ENCODE measurements at places on chromosomes 7 and 10.

- no peak for DNase-seq
Observed at GRCh38 chr10:31678575-31679516, 249.8 kb downstream of the ARHGAP12 start.

DNA sequence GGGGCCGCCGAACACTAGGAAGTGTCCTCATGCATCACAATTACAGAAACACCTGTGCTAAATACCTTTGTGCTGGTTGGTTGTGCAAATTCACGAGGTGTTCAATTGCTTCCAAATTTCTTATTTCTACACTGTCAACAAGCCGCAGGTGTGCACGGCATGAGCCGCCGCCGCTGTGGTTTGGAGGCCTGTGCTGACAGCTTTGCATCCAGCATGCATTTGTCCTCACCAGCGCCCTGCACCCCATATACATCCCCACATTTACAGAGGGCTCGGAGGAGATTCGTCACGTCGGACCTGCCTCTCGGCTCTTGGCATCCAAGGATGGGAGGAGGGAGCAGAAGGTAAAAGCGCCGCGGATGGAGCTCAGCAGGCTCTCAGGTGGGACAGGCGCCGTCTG, 305.3 kb upstream of the MKI67 start:
- no peak for DNase-seq

GRCh38 chr10:129808092-129808983, 155.7 kb downstream of the EBF3 start:
- no peak for DNase-seq

GRCh38 chr7:27395626-27396025, 153.0 kb downstream of the EVX1 start:
- DNase-seq = no peak

DNA sequence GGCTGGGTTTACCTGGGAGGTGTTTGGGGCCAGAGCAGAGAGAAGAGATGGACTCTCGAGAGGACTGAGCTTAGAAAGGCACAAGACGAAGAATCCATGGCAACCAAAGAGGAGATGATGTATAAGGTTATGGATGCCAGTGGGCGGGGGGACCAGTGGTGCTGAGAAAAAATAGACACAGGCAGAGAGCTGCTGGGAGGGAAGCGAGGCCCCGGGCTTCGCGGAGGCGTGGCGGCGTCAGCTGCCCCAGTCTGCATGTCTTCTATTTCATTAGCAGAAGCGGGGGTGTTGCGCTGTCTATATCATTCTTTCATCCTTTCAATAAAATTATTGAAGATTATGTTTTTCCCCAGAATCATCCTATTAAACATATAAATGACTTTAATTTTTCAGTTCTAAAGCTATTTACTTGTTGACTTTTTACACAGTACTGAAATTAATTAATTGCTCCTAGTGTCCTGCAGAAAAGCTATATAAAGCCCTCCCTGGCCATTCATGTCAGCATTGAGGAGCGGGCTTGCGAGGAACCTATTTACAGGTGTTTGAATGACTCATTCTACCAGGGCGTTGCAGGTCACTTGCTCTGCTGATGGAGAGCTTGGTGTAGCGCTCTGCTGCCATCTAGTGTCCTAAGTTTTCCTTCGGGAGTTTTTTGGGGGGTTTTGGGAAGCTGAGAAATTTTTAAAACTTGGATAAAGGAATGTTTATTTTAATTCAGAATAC, 42.9 kb upstream of the BHLHA15 start:
- DNase-seq = peak; percentile 21

DNA sequence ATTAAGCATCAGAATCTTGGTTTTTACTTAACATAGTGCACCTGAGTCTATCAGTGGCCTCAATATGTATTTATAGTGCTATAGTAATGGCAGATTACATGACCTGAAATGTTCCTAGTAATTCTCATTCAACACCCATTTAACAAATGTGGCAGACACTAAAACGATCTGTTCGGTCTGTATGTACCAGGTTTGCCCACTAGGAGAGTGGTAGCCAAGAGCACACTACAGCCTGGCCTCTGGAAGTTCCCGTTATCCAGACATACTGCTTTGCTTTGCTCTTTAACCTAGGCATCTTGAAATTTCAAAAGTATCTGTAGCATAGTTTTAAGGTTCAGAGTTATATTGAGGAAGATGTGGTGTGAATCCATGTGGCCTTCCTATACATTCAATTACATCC, 395.7 kb upstream of the NRG3 start:
- DNase-seq = no peak

GRCh38 chr10:11562888-11563287, 48.6 kb downstream of the USP6NL start:
- no peak for DNase-seq

DNA sequence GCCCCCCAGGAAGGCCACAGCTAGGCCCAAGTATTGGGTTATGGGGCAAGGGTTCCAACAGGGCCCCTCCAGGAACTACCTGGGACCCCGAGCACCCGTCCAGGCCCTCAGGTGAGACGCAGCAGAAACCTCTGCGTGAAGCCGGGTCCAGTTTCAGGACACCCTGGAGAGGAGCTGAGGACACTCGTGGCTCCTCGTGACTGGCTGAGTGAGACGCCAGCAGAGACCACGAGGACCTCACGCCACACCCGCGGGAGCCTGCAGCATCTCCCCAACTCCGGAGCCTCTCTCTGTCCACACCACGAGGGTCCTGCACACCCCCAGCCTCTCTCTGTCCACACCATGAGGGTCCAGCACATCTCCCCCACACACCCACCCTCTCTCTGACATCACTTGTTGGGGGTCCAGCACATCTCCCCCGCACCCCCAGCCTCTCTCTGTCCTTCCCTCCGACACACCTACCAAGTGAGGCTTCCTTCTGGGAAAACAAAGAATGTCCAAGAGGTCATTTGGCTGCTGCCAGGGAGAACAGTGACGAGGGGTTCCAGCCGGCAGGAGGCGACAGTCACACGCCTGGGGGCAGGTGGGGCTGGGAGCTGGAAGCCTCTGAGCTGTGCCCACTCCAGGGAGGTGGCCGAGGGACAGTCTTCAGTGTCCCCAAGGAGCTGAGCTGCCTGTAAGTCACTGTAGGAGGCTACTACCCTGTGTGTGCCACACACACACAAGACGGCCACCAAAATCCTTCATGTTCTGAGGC, 46.1 kb upstream of the PPP2R2D start:
- DNase-seq = no peak

- no peak for DNase-seq
Observed at GRCh38 chr10:28985137-28985885, 303.6 kb upstream of the LYZL1 start.

DNA sequence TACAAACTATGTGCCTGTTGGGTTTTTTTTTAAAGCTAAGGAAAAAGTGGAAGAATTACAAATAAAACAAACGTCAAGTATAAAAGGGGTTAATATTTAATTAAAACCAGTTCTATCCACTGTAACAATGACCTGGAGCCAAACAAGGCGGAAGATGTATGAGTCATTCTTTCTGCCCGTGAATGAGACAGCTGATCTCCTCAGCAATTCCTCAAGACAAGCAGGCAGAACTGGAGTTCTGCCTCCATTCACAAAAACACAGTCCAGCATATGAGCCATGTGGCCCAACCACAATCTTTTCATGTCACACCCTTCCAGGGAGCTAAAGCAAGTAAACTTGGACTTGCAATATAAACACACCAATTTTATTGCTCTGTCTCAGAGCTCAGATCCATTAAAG, 8.4 kb downstream of the ETV1 start:
- no peak for DNase-seq

- no peak for DNase-seq
Observed at GRCh38 chr7:111666260-111666659, 104.0 kb upstream of the IMMP2L start.

DNA sequence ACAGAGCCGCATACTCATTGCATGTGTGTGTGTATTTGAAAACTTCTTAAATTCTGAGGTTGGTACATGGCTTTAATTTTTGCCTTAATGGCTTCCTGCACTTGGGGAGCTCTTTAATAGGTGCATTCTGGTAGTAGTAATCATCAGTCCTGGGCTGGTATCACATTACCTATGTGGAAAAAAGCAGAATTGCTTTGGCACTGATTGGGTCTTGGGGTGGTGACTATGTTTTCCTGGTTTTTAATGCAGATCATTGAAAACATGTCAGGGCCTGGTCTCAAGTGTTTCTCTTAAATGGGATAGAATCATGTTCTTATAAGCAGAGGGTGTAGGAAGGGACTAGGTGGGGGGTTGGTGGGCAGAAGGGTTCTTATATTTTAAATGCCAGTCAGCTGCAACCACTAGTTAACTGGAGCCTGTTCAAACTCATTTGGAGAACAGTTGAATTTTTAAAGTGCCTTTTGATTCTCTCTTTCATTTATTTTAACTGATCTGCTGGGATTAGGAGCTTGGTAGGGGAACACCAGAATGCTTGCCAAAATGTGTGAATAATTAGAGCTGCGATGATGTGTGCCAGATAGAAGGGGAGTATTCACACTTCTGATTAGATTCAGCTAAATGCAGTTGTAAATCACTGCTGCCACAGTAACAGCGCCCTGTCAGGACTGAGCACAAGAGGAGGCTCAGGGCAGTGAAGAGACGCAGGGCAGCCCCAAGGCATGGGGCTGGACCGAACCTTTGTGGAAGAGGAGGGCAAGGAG, 633.5 kb upstream of the GALNT17 start:
- no peak for DNase-seq

DNA sequence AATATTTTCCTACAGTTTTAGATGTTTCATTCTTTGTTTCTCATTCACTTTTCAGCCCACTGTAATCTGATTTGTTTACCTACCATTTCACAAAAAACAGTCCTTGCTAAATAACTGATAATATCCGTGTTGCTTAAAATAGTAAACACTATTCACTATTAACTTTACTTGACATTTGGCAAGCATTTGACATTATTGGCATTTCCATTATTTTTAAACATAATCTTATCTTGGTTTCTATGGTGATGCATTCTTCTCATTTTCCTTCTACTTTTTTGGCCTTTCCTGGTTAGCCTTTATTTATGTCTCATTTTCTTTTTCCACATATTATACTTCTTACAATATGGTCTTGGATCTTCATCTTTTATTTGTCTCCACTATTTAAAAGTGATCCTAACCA, 715.3 kb downstream of the DNAJB9 start:
- no peak for DNase-seq

- DNase-seq = no peak
Observed at GRCh38 chr10:116866066-116866465, 16.8 kb downstream of the ENO4 start.

DNA sequence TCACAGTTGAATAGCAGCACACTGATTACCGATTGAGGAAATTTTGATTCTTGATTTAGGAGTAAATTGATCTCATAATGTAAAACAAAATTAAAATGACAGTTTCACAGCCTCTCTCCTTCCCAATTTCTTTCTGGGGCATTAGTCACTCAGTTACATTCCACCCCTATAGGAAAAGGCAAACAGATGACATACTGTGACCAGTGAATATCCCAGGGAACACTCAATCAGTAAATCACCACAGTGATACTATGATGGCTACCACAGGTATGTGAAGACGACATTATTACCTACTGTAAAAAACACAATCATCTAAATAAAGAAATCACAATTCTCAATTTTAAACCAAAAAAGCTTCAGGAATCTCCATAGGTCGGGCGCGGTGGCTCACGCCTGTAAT, 15.5 kb downstream of the CTTNBP2 start:
- no peak for DNase-seq

DNA sequence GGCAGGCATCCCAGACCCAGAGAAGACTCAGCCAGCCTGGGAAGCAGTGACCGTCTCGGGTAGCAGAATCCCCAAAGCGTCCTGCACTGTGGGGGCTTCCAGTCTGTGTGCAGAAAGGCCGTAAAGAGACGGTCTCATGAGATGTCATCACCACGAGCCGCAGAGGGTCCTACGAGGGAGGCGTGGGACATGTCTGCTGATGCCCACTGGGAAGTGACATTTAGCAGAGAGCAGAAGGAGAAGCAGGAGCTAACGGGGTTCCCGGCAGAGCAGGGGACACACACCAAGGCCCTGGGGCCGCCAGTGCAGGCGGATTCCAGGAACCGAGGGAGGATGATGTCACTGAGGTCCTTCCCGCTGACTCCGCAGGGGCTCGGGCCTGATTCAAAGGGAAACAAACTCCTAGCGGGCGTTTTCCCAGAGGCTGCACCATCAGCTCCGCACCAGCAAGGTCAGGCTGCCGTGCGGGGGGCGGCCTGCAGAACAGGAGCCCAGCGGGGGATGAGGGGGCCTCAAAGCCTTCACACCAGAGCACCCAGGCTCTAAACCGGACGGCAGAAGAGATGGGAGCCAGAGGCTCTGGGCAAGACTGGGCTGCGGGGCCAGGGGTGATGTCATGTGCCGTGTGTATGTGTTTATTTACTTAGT, 85.4 kb upstream of the PDGFA start:
- DNase-seq = no peak

GRCh38 chr10:100038561-100039071, 28.9 kb upstream of the DNMBP start:
- DNase-seq = no peak

- DNase-seq = no peak
Observed at GRCh38 chr7:36820527-36821170, 96.4 kb upstream of the AOAH start.

- DNase-seq = no peak
Observed at GRCh38 chr10:120453319-120453718, 3.7 kb upstream of the PLPP4 start.

DNA sequence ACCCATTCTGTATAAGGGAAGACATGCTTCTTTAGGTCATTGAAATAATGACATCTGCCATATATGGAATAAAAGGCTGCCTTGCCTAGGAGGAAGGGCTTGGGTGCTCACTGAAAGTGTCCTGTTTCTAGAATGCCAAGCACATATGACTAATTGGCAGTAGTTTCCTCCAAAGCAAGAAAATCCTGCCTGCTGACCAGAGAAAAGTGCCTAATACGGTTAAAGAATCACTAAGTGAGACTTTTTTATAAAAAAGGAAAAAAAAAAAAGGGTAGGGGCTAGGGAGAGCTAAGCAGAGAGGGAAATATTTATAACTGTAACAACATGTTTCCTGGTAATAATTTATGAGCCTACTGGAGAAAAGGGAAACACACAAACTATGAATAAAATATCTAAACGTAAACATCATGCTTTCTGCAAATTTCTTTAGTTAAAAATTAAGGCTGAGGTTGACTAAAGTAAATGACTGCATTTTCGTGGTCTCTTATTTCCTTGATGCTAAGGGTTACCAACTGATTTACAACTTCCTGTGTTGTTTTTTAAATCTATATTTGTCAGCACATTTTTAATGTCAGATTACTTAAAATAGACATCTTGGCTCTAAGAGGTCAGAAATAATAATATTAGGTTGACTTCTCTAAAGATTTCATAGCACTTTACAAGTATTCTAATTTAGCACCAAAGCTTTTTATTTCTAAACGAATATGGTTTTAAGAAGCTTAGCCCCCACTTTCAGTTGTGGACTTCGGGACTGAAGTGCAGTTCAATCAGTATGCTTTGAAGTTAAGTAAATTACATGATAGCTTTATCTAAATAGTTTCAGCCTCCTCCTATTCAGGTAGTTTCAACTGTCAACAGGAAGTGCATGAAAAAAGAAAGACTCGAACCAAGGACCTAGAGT, 89.6 kb downstream of the CABCOCO1 start:
- DNase-seq = no peak
